ENCODE measurements at places on chromosomes 16 and 17. TPM values are rescaled to one million over a fixed set of nuclear protein-coding genes. Genes with fewer than 3 reads are reported as not detected.
A peak's percentile ranks its signal among the peaks of the same experiment; 100 is the strongest.

GRCh38 chr17:27552276-27552732, 78.7 kb upstream of the LGALS9 start:
- DNase-seq, result peak; percentile 36

GRCh38 chr16:69611103-69611640, 45.4 kb downstream of the NFAT5 start:
- DNase-seq, result no peak

- no peak for DNase-seq
These were observed 45.2 kb downstream of the RND2 start for GRCh38 chr17:43070257-43070656.

DNA sequence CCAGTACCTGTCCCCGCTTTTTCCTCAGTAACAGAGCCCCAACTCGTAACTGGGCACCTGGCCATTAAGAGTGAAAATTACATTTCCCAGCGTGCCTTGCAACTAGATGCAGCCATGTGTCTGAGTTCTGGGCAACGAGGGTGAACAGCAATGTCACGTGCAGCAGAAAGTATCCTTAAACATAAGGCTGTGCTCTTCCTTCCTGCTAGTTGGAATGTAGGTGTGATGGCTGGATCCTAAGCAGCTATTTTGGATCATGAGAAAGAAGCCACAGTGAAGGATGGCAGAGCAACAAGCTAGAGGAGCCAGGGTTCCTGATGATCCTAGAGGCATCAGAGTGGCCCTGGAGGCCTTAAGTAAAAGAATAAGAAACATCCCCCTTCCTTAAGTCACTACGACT, 36.0 kb downstream of the ACTG1 start:
- DNase-seq, result no peak

DNA sequence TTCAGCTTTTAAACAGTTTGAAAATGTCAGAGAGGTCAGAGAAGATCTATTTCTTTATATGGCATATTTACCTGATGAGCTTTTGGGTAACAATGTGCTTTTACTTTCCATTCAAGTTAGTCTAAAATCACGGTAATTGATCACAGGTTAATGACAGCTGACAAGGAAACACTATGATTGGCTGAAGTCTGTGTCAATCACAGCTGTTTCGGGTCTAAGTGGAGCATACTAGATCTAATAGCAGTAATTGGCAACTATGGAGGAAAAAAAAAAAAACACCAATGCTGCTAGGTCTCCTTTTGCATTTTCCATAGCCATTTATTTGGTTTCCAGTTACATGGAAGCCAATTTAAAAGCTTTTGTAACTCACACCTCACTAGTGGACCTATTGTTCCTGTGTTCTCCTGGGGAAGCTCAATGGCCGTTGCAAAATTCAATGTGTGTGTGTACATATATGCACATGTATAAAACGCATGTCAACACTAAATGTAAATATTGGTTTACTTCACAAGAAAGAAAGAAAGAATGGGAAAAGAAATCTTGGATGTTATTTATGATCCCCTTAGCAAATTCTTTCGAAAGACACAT, 568.3 kb upstream of the ZFHX3 start:
- DNase-seq, result no peak

DNA sequence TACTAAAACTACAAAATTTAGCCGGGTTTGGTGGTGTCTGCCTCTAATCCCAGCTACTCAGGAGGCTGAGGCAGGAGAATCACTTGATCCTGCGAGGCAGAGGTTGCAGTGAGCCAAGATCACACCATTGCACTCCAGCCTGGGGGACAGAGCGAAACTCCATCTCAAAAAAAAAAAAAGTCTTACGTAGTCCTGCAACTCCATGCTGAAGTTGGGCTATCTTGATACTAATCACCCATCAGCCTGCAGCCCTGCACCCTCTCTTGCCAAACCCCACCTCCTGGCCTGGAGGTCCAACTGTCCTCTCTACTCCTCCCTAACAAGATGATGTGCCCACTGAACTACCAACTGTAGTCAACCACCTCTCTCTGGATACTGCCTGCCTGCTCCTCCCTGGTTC, 4.8 kb downstream of the TMEM170A start:
- no peak for DNase-seq

DNA sequence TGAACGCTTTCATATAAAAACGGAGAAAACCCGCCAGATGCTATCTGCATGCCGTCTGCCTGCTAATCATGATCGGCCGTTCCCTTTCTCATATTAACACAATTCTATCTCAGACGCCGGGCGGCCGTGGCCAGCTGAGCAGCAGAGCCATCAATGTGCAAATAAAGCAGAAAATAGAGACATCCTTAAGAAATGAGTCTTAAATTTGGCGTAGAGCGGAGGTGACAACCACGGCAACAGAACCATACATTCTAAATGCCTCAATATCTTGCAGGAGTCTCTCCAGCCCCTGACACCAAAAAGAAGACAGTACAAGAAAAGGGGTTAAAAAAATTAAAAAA, 2.7 kb upstream of the IRX5 start:
- DNase-seq, result no peak

- DNase-seq, result no peak
These were observed 406.0 kb downstream of the SEC14L1 start for GRCh38 chr17:77546772-77547241.

The TBC1D3I gene
- total RNA-seq, result not detected
